ENCODE measurements at places on chromosomes 12 and 14. TPM values are rescaled to one million over a fixed set of nuclear protein-coding genes. Genes with fewer than 3 reads are reported as not detected.

The KRT3 gene
- not detected for polyA plus RNA-seq

The KLRC2 gene
- polyA plus RNA-seq = not detected

The OVCH1 gene
- polyA plus RNA-seq = 0.15 TPM

- no peak for DNase-seq
These were observed 146.6 kb downstream of the NRXN3 start for GRCh38 chr14:78316786-78317185.

DNA sequence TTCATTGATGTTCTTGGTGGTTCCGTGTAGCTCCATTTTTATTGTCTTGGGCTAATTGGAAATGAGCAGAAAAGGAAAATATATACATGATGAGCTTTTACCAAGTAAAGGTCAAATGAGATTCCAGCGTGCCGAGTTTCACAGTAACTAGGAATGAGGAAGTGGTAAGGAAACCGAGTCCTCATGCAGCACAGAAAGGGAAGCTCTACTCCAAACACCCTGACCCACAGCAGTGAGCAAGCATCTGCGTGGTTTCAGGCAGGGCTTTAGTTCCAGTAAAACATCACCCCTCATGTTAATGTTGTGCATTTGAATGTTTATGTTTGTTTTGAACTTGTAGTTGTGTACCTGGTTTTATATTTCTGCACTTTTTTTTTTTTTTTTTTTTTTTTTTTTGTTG lies 208.0 kb downstream of the SLC41A2 start:
- DNase-seq = no peak

- no peak for DNase-seq
These were observed 248.9 kb downstream of the PAX9 start for GRCh38 chr14:36910578-36910977.

GRCh38 chr12:124188561-124189405 lies 106.1 kb upstream of the RFLNA start:
- DNase-seq = no peak

DNA sequence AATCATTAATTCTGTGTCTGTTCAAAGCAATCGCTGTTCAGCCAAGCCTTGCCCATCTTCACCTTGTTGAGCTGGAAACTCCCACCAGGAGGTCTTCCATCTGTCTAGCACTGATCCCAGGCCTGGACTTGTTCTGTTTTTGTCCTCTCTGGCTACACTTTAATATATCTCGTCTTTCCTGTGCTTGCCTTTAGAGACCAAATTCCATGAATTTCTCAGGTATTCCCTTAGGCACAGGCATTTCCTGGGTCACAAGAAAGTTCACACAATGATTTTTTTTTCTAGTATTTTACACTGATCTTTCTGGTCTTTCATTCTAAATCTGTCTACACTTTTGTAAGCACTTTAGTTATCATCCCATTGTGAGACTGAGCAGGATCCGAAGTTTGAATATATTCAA lies 116.4 kb upstream of the CCND2 start:
- no peak for DNase-seq

- no peak for DNase-seq
These were observed 2.8 kb upstream of the PYROXD1 start for GRCh38 chr12:21434699-21435098.

DNA sequence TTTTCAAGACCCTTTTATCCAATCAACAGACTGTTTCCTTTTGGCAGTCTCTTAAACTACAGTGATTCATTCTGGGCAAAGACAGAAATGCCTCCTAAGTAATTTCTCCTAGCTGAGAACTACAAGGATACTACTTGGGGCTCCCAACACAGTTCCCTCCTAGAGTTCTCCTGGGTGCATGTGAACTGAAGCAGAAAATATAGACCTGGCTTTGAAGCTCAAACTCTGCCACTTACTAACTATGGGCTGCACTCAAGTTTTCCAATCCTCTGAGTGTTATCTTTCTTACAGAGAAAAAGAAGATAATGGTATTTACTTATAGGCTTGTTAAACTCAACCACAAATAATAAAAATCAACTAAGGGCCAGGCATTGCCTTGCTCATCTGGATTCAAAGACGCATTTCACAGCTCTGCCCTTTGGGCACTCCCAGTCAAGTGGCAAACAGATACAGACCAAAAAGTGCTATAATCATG lies 97.6 kb downstream of the EFCAB11 start:
- no peak for DNase-seq

DNA sequence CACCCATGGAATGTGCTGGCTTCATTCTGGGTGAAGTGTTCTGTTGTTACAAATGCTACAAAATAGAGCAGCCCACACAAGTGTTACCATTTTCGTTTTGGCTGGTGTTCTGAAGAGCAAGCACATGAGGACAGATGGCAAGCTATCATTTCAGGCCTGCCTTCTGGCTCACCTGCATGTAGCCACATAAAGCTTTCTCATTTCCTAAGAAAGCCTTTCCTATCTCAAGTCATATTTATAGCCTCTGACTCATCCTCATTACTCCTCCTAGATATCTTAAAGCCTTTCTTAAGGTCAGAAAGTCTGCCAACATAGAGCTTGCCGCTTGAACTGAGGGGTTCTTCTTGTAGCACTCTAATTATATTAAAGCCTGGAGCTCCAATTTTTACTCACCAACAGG lies 89.0 kb downstream of the PTPRR start:
- DNase-seq = no peak

DNA sequence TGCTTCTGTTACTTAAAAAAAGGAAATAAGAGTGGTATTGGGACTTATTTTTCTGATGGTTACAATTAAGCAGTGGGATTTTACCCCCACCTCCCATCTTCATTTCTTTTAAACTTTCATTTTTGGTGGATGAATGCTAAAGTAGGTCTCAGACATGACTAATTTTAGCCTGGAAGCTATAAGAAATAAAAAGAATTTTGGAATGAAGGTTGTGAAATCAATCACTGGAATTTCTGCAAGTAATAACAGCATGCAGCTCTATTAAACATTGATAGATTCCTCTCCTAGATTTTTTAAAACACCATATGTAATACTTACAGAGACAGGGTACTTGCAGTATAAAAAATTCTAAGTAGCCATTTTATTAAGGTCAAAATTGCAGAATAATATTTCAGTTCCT lies 164.2 kb upstream of the CLEC14A start:
- no peak for DNase-seq

- DNase-seq = peak; percentile 51
These were observed 164.5 kb downstream of the SLC38A4 start for GRCh38 chr12:46661110-46661845.

DNA sequence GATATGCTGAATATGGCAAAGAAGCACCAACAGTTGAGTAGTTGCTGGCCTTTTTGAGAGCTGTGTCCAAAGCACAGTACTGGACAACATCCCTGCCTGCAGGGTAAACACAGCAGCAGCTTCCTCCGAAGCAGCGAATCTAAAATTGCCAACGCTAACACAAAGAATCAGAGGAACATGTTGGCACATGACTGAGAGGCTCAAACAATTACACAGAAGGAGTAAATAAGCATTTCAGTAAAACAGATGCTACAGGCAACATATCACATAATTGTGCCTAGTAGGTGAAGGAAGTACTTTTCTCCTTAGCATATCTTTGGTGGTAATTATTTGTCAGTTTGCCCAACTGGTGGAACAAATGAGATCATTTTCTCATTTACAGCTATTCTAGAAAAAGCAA lies 52.1 kb downstream of the KICS2 start:
- DNase-seq = no peak

DNA sequence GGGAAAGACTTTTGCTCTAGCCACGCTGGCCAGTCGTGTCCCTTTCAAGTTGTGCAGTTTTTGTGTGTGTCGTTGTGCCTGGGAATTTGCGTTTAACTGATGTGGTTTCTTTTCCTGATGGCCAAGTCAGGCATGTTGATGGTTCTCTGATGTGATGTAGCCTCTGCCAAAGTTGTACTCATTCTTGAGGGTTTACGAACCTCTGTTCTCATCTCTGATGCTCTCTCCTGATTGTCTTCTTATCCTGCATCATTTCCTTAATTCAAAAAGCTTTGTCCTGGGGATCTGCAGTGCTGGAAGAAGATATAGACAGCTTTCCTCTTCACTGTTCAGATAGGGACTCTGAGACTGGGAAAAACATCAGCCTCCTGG lies 25.4 kb downstream of the CD9 start:
- DNase-seq = no peak

DNA sequence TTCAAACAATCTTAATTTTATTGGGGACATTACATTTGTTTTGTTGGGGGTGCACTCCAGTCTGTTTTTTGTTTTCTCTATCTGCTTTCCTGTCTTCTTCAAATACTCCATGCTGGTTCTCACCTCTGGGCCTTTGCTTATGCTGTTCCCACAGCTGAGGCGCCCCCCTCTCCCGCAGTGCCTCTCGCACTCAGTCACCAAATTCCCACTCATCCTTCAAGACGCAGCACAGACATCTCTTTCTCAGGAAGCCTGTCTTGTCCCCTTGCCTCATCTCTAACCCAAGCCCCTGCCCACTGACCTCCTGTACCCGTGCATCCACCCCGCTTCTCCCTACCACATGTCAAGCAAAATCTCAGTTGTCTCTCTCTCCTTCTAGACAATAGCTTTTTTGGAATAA lies 43.7 kb upstream of the PRMT8 start:
- DNase-seq = no peak

DNA sequence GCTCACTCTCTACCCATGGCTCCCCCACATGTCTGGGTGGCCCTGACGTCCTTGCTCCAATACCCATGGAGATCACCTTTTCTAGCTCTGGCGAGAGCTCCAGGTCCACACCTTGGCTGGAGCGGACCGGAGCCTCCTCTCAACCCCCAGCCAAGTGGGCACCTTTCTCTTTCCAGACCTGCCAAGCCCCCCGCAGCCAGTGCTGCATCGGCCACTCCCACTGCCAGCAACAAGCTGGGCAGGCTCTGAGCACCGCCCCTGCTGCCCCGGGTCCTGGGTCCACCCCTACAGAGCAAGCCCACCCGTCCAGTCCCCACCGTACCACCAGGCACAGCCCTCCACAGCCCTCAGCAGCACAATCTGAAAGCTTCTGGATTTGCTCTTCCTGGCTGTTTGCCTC lies 98.2 kb upstream of the C14orf180 start:
- no peak for DNase-seq

DNA sequence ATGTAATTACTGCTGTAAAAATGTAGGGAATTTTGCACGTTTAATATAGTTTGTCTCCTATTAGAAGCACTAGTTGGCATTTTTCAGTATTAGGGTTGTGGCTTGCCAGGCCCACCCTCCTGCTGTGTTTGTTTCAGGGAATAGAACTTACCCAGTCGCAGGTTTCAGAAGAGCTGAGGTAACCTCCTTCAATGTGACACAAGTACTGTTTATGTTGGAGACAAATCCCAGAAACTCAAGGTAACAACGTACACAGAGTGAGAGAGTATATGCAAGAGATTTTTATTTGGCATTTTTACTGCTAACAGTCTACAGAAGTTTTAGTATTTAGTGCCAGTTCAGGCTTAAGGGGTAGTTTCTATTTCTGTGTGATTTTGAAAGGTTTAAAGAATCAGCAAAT lies 284.3 kb downstream of the RAD51B start:
- no peak for DNase-seq

DNA sequence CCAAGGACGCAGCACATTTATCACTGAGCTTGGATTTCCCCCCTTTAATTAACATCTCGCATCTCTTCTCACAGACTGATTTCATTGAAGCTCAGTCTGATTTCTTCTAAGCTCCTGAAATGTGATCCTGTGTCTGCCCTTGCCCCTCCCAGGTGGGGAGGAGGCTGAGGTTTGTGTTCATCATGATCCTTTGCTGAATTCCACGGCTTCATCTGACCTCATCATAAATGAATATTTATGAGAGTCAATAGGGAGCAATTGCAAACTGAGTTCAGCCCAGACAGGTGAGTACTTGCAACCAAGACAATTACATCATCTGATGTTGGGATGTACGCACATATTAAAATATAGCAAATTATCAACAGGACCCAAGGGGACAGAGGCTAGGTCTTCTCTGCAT lies 72.4 kb downstream of the MAP1LC3B2 start:
- no peak for DNase-seq

- DNase-seq = no peak
These were observed 8.6 kb upstream of the RAN start for GRCh38 chr12:130863298-130863697.
